Activated T-cell treated with anti-CD3 and anti-CD28 coated beads for 4 hours (primary cell): ENCODE measurements at places on chromosomes 5 and 9.

- no peak for DNase-seq
Measured at GRCh38 chr9:78064075-78064474, 32.5 kb upstream of the GNAQ start.

GRCh38 chr9:135701067-135701958 is 672 bp upstream of the KCNT1 start:
- DNase-seq: peak; percentile 11

DNA sequence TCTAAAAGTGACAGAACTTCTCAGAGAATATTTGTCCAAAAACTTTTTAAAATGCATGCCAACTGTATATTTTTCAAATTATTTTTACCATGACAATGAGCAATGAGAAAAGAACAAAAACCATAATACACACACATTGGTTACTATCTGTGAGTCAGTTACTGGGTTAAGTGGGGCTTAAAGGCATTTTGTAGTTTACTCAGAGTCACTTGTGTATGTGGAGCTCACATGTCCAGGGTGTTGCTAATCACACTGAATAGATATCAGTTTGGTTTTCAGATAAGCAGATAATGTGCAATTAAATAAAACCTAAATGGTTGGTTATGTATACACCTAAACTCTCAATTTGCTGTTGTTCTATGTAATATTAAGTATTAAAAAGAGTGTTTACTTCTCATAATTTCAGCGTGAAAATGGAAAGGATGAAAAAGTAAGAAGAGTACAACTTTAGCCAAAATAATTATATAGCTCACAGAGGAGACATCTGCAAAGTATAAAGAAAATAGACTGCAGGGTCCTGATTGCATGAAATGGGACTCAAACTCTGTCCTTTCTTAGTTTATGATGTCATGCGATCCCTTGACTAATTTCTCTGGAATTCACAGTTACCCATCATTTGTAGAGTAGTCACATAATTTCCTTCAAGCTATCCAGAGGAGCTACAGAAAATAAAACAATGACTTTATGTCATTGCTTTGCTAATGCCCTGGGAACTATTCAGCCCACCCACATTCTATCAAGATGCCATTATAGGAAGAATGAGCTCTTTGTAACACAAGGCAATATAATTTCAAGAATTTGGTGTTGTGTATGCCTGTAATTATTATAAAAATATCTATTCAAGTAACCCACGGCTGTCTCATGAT is 388.0 kb upstream of the ZNF608 start:
- no peak for DNase-seq

DNA sequence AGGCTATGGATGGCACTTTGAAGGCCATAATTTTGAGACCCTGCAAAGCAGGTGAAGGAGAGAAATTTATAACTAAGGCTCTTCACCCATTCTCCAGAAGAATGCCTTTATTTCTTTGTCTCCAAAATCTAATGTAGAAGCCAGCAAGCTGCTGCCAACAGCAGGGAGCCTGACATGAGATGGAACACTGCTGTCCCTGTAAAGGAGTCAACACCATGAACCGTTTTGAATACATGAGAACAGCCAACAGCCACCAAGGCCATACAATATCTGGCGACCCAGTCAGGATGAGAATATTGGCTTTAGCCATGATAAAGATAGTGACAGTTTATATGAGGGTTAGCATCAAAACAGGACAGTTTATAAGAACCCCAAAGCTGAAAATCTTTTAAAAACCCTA is 121.2 kb upstream of the LIFR start:
- DNase-seq: no peak

- no peak for DNase-seq
Measured at GRCh38 chr9:38083858-38084555, 15.0 kb upstream of the SHB start.

GRCh38 chr9:93262537-93263310 is 78.8 kb downstream of the WNK2 start:
- no peak for DNase-seq

DNA sequence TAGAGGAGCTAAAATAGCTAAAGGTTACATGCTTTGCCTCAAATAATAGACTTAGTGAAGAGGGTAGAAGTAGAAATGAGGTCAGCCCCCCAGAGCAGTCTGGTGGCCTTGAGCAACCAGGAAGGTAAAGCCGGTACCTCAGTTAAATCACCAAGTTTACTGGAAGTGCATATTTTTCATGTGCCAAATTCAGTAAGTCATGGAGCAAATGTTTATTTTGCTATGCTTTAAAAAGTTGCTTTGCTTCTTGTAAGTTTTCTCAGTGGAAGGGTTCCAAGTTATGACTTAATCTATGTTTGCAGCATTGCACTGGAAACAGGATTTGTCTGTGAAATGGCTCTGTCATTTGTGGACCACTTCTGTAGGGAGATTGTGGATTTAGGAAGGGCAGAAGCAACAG is 256.7 kb downstream of the ARRDC3 start:
- no peak for DNase-seq

DNA sequence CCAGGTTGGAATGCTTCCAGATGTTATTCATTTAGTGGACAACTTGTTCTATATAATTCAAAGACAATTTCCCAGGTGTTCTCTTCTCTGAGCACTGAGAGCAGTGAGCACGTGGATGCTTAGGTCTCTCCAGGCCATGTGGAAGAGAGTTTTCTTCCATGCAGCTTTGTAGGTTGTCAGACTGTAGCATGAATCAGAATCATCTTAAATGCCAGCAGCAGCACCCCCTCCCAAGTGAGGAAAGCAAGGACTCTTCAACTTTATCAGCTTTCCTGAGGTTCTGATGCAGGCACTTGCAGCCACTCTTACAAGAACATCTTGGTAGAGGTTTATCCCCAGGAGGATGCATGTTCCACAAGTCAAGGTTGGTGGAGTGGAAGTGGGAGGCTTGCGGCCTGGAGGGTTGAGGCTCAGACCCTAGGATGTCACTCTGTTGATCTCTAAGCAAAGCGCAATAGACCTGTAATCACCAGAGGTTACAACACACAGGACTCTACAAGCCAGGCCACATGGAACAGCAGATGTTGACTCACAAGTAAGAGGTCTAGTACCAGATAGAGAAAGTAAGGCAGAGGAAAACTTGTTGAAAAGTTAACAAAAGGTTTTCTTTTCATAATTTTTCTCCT is 47.7 kb downstream of the UGCG start:
- no peak for DNase-seq

DNA sequence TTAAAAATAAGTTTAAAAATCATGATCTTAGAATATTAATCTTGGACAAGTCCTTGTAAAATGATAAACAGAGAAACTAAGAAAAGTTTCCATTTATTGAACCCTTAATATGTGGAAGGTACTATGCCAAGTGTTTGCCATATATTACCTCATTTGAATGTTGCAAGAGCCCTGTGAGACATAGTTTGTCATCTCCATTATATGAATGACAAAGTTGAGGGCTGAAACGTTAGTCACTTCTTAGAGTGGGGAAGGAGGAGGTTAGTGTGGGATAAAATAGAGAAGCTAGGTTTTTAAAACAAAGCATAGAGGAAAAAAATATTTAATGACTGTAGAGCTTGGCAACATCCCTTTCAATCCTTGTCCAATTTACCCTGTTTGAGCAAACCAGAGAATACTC is 2.0 kb downstream of the TNC start:
- no peak for DNase-seq

- no peak for DNase-seq
Measured at GRCh38 chr5:126462239-126463014, 39.2 kb downstream of the GRAMD2B start.

DNA sequence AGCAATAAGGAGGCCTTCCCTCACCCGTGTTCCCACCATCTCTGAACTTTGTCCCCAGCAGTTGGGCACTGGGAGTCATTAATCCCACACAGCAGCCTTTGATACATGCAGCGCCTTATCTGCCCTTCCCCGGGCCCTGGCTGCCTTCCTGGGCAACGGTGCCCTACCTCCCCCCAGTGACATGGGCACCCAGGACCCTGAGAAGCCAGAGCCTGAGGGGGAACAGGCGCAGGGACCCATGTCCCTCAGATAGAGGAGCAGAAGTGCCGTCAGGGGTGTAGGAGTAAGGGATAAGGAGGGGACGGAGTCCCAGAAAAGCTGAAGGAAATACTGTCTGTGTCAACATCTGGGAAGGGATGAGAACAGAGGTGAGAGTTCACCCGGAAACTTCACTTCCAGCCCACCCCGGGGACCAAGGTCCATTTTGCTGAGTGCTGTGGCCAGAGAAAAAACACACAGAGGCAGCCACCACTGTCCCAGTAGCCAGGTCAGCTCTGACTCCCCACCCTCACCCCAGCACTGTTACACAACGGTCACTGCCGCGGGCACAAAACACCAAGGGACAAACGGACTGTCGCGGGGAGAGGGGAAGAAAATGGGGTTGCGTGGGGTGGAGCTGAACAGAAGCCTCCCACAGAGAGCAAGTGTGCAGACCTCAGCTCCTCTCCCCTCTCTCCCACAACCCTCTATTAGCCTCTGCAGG is 3.8 kb downstream of the PCDH1 start:
- no peak for DNase-seq

GRCh38 chr5:6979061-6979460 is 265.8 kb downstream of the TENT4A start:
- DNase-seq: no peak

DNA sequence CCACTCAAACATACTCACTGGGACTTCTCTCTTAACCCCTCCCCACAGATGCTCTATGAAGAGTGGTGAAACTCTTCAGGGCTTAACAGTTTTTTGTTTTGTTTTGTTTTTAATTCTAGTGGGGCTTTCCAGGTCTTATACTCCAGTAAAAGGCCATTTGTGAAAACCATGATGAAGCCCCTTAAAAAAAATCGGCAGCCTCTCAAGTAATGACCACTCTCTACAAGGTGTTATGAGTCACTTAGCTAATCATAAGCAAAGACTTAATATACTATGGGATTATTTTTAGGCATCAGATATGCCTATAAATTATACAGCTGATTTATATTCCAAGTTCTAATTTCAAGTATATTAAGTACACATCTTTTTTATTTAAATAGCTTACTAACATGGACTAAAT is 607.9 kb downstream of the RAB3C start:
- no peak for DNase-seq

DNA sequence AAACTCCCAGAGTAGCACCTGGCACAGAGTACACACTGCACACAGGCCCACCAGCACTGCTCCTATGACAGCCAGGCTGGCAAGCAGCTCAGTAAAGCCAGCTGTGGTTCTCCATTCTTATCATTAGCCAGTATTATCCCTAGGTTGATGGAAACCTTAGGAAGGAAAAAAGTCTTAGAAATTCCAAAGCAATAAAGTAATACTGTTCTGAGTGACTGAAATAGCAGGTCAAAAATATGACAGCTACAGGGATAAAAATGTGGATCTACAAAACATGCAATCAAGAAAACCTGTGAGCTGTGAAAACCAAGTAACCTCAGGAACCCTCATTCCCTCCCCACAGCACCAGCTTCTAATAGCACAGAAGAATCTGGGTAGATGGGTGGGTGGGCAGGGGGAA is 403.5 kb downstream of the SPOCK1 start:
- no peak for DNase-seq

DNA sequence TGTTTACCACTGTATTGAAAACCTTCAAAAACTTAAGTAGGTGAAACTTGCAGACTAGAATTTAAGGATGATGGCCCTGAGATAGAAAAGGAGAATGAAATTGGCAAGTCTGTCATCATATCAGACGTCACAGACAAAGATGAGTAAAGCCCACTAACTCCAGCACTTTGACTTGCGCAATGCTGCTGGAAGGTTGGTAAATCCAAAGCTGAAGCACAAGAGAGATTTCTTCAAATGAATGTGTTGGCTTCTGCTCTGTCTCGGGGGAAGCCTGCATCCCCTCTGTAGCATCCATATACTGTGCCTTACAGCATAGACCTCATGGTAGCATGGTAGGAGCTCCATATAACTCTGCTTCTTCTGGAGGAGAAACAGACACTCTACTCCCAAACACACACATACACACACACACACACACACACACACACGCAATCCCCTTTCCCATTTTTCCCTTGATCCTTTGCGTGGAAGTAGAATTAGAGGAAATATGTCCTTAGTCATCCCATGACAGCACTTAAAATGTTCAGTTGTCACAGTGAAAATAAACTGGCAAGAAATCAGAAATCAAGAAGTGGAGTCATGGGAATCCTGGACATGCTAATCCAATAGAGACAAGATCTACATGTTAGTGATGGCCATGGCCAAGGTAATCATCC is 241.5 kb downstream of the NR3C1 start:
- DNase-seq: no peak

DNA sequence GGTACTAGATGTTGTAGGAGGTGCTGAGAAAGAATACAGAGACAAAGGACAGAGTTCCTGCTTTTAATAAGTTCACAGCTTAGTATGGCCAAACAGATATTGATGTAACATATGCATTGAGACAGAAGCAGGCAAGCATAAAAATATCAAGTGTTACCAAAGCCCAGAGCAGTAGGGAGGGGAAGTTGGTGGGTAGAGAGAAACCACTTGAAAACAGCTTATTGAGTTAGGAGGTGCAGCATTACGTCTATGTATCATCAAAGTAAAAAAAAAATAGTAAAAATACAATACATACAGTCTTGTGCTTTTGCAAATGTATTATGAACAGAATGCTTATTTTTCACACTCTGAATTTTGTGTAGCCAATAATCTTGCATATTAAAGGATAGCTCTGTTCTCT is 441.8 kb upstream of the SGCD start:
- no peak for DNase-seq

DNA sequence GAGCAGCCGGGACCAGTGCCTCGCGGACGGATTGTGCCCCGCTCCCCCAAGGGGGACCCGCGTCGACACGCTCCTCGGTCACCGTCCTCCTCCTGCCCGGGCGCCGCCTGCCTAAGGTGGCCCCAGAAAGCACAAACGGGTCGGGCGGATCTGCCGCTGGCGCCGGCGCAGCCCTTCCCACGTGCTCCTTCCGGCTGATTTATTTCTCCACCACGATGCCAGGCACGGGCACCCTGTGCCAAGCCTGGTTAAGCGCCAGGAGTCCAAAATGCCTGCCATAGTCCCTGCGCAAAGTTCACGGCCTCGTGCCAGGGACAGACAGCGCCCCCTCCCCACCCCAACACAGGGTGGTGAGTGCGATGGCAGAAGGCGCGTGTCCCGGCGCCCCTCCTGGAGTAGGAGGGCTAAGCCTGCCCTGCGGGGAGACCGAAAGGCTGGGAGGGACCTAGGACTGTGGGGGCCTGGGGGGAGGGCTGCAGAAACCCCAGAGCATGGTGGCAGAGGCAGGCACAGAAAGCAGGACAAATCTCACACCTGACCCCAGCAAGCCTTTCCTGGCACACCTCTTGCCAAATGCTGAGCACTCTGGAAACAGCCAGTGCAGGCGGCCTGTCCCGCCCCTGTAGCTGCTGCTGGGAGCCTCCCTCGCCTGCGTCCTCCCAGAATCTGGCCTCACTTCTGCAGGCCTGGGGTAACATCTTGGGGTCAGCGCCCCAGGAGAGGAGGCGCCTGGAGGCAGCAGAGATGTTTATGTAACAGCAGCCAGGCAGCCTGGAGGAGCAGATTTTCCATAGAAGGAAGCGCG is 1.1 kb upstream of the NOTCH1 start:
- DNase-seq: peak; percentile 34
